ENCODE measurements at places on chromosomes 11 and 22. TPM values are rescaled to one million over a fixed set of nuclear protein-coding genes. Genes with fewer than 3 reads are reported as not detected.
A peak's percentile ranks its signal among the peaks of the same experiment; 100 is the strongest.

DNA sequence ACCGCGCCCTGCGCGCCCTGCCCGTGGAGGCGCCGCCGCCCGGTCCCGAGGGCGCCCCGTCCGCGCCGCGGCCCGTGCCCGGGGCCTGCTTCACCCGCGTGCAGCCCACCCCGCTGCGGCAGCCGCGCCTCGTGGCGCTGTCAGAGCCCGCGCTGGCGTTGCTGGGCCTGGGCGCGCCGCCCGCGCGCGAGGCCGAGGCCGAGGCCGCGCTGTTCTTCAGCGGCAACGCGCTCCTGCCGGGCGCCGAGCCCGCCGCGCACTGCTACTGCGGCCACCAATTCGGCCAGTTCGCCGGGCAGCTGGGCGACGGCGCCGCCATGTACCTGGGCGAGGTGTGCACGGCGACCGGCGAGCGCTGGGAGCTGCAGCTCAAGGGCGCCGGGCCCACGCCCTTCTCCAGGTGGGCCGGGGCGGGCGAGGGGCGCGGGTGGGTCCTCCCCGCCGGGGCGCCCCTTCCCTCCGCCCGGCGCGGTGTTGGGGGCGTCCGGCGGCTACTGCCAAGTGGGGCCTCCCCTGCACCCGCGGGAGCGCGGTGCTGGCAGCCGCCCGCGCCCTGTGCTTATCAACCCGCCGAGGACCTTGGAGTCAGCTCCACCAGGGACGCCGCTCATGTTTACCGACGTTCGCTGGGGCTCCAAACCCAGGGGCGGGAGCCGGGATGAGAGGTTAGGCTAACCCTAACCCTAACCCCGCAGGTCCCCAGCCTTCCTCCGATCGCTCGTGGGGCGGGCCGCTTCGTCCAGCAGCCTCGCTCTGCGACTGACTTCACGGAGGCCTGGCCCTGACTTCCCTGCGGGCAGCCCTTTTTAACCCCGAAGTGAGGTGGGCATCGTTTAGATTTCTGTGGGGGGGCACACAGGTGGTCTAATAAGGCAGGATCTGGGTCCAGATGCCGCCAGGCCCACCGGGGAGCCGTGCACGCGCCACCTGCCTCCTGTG lies 649 bp downstream of the SELENOO start:
- DNase-seq = no peak

DNA sequence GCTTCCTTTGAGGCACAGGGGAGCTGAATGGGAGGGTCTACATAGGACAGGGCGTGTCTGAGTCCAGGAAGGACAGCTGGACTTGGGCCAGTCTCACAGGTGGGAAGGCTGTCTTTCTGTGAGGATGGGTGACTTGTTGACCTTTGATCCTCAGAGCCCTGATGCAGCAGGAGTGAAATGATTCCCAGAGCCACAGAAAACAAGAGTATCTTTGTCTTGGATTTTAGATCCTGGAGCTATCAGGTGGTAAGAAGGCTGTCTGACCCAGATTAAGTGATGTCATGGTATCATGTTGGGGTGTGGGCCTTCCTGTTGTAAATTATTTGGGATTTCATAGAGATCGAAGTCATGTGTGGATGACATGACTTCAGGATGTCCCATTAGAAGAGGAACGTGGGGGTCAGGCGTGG lies 15.0 kb downstream of the PTPRJ start:
- DNase-seq = no peak

DNA sequence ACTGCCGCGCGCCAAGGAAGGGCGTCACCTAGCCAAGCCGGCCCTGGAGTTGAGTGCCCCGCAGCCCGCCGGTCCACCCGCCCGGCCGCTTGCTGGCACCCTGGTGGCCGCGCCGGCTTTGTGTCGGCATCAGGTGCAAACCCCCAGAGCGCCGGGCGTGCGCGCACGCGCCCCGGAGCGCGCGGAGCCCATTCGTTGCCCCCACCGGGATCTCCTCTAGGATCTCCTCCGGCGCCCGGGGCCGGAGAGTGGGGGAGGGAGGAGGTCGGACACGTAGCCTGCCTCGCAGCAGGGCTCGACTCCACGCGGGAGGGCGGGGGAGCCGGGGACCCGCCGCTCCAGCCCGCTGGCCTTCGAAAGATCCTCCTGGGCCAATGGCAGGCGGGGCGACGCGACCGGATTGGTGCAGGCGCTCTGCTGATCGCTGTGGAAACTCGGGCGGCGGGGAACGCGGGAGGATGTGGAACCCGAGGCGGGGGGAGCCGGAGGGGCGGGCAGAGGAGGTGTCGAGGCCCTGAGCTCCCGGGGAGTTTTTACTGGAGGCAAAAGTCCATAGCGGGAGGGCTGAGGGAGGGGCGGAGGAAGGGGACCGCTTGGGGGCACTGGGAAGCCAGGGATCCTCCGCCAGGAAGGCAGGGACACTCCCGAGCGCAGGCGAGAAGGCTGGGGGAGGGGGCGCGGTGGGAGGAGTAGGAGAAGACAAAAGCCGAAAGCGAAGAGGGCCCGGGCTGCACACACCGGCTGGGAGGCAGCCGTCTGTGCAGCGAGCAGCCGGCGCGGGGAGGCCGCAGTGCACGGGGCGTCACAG lies at the start of gene FADS2:
FADS2 (plus strand) TSS at position 730 of the 808 bp plus-strand sequence. CDS start 91 bp downstream, outside the sequence.
- DNase-seq = peak; percentile 93

GRCh38 chr11:111452146-111452545 lies 60.0 kb downstream of the BTG4 start:
- no peak for DNase-seq

Gene INTS4
- polyA plus RNA-seq = 53.6 TPM

- no peak for DNase-seq
Measured at GRCh38 chr22:25482091-25482760, 82.2 kb upstream of the GRK3 start.

DNA sequence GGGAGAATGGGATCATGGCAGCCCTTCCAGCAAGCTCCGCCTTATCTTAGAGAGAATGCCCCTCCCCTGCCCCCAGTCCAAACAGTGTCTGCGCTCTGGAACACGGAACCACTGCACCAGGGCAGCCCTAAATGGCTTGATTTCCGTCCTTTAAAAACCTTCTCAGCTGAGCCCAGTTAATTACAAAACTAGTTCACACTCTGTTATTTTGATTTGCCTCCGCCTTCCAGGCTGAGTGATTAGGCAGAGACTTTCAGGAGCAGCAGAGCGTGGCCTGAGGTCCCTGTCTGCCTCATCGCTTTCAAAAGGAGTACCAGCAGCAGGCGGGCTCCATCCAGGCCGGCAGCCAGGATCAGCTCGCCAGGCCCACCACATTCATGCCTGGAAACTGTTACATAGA lies 313.0 kb downstream of the BRD1 start:
- DNase-seq = no peak

Gene FOSL1
- not detected for polyA plus RNA-seq

Gene TEX54
- polyA plus RNA-seq = not detected

- DNase-seq = no peak
Measured at GRCh38 chr11:12005476-12005875, 3.0 kb downstream of the DKK3 start.

DNA sequence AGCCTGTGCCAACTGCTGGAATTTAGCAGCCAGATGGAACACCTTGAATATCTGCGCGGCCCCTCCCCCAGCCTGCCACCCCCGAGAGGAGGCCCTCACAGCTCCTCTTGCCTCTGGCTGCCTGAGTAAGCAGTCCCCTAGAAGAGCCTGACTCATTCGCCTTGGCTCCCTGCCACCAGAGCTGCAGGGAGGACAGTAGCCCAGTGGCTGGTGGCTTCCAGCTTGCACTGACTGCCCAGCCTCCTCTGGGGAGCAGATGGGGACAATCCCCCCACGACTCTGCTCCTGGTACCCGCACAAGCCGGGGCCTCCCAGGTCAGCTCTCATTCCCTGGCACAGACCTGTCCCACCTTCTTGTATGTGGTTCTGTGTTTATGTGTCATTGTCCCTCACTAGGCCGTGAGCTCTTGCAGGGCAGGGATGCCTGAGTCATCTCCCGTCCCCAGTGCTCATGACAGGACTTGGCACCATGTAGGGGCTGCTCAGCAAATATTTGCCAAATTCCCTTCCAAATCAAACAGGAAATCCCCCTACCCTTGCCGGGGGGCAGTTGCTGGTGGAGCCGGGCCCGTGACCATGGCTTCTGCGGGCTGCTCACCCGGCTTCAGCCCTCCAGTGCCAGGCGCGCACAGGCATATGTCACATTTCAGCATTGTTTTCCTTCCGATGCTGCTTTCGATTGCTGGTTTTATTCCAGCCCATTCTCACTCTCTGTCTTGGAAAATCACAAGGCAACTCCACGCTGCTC lies 43.6 kb downstream of the CACNG2 start:
- no peak for DNase-seq

GRCh38 chr22:39592081-39593065 lies 21.8 kb downstream of the CACNA1I start:
- no peak for DNase-seq

DNA sequence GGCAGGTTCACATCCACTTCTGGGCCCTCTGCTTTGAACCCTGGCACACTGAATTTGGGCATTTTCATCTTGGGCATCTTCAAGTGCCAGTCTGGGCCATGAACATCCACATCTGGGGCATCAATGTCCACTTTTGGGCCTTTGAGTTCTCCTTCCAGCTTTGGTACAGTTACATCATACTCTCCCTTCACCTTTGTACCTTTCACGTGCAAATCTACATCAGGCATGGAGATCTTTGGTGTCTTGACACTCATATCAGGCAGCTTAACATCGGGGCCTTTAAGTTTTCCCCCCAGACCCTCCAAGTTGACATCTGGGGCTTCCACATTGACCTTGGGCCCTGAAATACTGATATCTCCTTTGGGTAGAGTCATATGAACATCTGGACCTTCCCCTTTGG lies 14.5 kb downstream of the AHNAK start:
- no peak for DNase-seq

- no peak for DNase-seq
Measured at GRCh38 chr11:128616161-128616560, 28.8 kb upstream of the ETS1 start.

- DNase-seq = no peak
Measured at GRCh38 chr11:76056876-76057275, 149.4 kb downstream of the WNT11 start.

Gene EIF3L
- polyA plus RNA-seq = 1,085 TPM

Gene KCNJ4
- polyA plus RNA-seq = 0.18 TPM

DNA sequence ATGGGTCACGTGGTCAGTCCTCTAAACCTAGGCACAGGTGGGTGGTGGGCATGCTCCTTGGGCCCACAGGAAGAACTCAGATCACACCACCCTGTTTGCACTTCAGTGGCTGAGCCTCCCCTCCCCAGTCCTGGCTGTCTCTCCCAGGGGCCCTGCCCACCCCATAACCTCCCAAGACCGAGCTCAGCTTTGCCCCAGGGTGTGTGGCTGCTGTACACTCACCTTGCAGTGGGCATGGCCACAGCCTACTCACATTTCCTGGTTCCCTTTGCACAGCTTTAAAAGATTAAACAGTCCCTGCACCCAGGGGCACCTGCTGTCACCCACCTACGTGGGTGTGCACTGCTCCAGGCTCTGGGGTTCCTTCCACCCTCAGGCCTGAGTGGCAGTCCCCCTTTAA lies 13.8 kb downstream of the TRIOBP start:
- DNase-seq = no peak

DNA sequence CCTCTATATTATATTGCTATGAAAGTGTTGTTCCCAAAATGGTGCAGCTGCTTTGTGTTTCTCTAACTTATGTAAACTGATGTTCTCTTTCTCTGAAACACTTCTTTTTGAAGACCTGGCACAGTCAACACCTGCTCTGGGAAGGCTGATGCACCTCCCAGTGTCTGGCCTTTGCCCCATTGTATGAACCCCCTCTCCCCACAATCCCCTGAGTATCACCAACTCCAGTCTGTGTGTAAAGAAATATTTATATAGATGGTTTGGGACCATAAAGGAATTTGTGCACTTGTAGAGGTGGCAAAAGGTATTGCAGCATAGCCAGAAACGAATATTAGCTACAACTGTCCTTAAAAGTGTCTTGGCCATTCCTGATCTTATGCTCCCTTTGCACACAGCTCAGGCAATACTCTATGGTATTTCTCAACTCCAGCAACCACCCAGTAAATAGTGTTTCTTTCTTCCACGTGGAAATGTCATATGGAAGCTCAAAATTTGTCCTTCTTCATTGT lies 365.2 kb upstream of the DDI1 start:
- no peak for DNase-seq

DNA sequence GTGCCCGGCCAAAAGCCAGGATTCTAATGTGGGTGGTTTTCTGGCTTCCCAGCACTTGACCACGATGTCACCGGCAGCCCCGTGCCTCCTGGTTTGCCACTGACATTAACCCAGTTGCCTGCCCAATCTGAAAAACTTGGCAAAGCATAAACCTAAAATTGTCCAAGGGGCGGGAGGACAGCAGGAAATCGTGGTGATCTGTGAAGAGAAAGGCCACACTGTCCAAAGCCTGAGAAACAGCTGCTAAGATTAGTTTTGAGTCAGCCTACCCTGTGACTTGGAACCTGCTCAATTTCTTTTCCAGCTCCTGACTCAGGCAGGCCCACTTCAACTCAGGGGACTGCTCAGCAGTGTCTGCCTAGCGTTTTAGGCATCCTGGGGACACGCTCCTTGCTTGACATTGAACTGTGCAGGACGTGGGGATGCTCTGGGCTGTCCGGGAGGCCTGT lies 8.2 kb upstream of the F2 start:
- DNase-seq = no peak

Gene OR52H1
- polyA plus RNA-seq = 0.13 TPM

- DNase-seq = no peak
Measured at GRCh38 chr11:112628676-112629075, 332.5 kb upstream of the NCAM1 start.

Gene OR5P2
- 0.13 TPM for polyA plus RNA-seq

DNA sequence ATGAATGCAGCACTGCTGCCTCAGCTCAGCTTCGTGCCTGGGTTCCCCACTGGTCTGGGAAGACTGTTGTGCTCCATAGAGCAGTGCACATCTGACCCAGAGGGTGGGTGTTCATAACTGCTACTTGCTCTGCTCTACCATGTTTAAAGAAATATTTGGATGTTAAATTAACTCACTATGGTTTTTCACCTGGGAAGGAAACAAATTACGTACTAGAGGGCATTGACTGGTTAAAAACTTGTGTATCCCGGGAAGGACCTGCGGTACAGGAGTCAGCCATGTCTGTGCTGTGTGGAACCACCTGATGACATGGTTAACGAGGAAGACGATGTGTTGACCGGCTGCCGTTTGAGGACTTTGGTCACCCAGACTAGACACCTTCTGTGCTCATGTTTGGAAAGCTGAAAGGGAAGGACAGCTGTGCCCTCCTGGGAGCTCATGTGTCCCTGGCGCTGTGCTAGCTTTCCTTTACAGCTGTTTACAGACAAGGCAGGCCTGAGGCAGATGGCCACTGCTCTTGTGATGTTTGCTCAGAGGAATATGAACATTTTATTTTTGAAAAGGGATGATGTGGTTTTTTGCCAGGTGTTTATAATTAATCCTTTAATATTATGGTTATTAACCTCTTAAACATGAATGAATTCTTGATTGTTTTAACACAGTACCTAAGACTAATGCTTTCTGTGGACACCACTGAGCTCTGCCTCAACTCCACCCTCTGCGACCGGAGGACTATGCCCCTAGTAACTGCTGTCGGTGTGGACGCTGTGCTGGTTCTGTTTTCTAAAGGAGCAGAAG lies 14.3 kb upstream of the AIFM3 start:
- DNase-seq = no peak
